EL (cell line): ENCODE measurements at places on chromosomes 11 and 22.
A peak's percentile ranks its signal among the peaks of the same experiment; 100 is the strongest.

DNA sequence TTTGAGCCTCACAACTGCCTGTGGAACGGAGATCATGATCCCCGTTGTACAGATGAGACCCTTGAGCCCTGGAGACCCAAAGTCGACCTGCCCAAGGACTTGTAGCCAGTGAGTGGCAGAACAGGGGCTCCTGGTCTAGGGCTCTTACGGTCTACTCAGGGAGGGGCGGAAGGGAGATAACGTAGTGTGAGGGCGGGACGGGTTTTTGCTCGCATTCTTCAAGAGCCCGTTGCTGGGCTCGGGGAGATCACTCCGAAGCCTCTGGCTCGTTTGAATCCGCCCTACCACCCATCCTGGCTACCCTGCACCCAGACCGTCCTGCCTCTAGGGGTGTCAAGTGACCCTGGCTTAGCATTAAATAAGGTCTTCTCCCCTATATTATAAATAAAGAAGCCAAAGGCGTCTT is 639 bp downstream of the CRY2 start:
- peak; percentile 64 for DNase-seq

GRCh38 chr11:44952082-44952481 is 1.4 kb upstream of the TP53I11 start:
- no peak for DNase-seq

- no peak for DNase-seq
These were observed 14.6 kb downstream of the C11orf21 start for GRCh38 chr11:2287091-2287490.

DNA sequence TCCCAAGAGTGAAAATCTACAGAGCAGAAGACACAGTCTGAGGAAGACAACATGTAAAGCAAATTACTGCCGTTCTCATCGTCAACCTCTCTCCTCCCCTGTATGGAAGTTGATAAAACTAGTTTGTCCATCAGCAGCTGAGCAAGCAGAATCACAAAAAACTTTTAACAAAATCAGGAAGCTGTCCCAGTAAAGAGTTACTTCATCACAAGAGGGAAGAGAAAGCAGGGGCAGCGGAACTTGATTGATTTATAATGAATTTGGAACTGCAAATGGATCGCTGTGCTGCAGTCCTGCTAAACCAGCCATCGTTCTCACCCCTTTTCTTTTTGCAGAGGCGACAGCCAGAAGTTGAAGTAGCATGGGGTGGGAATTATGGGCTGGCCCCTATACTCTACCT is 13.7 kb upstream of the UCP3 start:
- DNase-seq = no peak

GRCh38 chr22:44839061-44839460 is 86.7 kb downstream of the ARHGAP8 start:
- no peak for DNase-seq

- peak; percentile 46 for DNase-seq
These were observed 459.9 kb upstream of the CCDC179 start for GRCh38 chr11:23320131-23320530.

DNA sequence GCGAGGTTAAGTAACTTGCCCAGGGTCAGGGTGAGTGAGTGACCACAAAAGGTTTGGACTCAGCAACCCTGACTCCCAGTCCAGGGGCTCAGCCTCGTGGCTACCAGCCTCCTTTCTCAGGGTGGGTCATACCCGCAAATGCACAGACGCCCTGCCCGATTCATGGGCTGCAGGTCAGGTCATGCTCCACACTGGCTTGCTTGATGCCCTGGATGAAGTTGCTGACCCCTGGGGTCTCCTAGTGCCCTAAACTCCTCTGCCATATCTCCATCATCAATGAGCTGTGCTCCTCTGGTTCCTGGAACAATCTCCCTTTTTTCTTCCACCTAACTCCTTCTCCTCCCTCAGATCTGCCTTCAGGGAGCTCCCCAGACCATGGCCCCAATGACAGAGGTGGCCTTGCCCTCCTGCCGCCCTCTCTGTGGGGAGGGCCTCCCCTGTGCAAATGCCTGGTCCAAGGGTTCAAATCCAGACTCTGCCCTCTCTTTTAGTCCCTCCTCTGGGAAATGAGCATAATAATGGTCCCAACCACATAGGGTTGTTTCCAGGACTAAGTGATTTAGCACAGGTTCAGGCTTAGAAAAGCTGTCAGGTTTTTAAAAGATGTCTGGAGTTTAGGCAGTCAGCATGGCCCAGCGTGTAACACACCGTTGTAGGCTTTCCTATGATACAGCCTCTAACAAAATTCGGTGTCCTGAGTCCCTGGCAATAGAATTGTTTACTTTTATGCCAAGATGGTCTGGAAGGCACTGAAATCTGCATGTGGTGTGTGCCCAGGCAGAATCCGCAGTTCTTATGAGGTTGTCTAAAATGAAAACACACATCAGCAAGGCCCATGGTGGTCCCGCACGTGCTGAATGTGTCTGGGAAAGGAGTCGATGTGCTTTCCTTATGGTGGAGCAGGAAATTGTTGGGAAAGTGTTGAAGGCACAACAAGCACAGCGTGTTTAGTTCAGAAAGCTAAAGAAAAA is 63.6 kb downstream of the CD82 start:
- no peak for DNase-seq

DNA sequence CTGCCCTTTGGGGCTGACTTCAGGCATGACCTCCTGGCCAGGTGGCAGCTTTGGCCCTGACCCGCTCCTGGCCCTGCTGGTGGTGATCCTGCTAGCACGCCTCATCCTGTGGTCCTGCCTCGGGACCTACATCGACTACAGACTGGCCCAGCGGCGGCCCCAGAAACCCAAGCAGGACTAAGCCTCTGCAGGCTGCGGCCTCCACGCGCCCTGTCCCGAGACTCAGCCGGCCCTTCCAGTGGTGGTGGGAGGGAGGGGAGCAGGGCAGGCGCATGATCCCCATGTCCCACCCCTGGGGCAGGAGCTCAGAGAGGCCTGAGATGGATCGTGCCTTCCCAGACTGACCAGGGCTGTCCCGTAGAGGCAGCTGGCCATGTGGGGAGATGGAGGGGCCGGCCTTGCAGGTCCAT is 2.1 kb downstream of the SMIM38 start:
- DNase-seq = no peak

DNA sequence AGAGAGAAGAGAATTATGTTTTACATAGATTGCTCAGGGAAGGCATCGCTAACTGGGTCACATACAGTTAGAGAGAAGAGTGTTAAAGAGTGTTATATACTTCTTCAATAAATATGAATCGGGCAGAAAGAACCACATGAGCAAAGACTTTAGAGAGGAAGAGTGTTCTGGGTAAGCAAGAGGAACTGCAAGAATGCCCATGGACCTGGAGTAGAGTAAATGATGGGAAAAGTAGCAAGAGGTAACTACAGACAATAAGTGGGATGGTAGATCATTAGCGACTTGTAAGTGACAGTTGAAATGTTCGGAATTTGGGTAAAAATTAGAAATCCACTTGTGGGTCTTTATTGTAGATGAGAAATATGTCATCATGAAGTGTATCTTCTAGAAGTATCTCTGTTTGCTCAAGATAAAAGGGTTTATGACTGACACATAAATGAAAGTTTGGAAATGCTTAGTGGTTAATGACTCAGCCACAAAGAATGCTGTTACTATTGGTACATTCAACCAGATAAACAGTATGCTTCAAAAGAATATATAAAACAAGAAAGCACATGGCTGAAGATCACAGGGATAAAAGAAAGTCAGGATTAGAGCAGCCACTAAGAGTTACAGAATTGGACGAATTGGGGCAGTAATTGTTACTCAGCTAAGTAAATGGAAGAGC is 229.3 kb downstream of the CASP12 start:
- peak; percentile 80 for DNase-seq

- no peak for DNase-seq
These were observed 370.6 kb upstream of the CADM1 start for GRCh38 chr11:115874843-115875242.

DNA sequence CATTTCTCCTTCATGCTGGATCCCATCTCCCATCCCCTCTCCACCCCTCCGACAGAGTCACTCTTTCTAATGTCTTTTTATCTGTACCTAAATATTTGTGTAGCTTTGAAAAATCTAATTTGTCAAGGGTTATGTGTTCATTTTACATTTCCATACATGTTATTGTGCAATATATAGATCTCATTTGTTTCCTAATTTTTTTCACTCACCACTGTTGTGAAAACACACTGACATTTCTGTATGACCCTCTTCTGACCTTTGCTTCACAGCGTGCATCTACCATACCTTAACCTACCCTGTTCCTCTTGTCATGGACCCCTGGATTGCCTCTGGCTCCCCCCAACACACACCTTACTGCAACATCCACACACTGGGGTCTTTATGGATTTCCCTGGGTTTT is 942.9 kb downstream of the TBC1D22A start:
- no peak for DNase-seq

- DNase-seq = no peak
These were observed 4.9 kb downstream of the NOL12 start for GRCh38 chr22:37690901-37691504.

- DNase-seq = no peak
These were observed 129.0 kb downstream of the PKNOX2 start for GRCh38 chr11:125293596-125293995.

DNA sequence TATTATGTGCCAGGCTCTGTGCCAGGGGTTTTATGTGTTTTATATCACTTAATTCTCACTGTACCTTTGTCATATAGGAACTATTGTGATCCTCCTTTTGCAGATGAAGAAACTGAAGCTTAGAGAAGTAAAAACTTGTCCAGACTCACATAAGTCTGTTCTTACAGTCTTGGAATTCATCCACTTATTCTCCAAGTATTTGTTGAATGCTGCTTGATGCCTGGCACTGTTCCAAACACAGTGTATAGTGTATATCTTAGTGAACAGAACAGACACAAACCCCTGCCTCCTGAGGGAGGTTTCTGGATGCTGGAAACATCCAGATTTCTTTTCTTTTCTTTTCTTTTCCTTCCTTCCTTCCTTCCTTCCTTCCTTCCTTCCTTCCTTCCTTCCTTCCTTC is 29.0 kb upstream of the FGF3 start:
- peak; percentile 29 for DNase-seq

GRCh38 chr22:37608477-37609239 is at the start of gene GGA1:
GGA1 (plus strand) TSS chr22:37608834; CDS start chr22:37608861, 27 bp downstream.
- peak; percentile 97 for DNase-seq

DNA sequence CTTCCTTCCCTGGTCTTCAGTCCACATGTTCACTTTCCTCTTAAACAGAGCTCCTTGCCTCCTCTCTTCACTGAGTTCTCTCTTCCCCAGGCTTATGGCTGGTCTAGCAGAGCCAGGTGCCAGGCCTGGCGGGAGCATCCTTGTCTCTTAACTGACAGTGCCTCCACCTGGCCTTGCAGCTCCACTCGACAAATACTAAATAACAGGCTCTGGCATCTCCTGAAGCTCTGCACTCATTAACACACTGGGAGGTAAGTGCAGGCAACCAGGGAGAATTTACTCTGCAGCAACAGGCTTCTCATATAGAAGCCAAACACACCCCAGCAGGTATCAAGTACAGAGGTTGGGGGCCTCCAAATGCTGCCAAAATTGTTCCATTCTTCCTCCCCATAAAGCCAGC is 438.1 kb downstream of the SOX6 start:
- DNase-seq = no peak

- peak; percentile 80 for DNase-seq
These were observed 7.4 kb downstream of the ATL3 start for GRCh38 chr11:63663809-63664208.

GRCh38 chr11:128235426-128235825 is 351.9 kb downstream of the ETS1 start:
- DNase-seq = no peak

- no peak for DNase-seq
These were observed 184.2 kb downstream of the FAM76B start for GRCh38 chr11:95605271-95605940.

DNA sequence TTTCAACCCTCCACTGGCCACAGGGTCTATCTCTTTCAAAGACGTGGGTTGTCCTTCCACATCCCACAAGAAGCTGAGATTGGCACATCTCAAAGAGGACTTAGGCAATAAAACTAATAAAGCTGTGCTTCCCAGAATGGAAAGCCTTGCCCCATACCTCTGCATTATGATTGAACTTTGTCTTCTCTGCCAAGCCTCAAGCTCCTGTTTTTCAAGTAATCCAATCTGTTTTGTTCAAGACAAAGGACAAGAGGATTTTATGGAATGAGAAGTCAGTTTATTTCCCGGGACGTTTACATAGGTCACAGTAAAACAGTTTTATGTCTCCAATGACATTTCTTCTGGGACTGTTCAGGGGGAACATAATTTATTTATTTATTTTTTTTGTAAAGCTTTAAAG is 108.4 kb downstream of the GALNT18 start:
- no peak for DNase-seq

DNA sequence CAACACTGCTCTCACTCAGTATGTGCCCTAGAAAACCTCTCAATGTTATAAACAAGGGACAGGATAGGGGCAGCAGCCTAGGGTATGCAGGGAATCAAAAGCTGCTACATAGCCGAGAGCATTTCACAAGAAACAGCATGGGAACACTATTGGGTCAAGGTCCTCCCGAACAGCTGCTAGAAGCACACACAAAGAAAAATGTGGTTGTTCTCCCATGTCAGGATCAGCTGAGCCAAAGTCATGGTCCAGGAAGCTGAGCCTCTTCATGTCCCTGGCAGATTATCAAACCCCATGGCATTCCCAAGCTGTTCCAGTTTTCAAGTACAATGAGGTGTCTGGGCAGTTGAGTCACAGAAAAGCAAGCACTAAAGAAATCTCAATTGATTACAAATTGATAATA is 21.0 kb upstream of the GDPD4 start:
- peak; percentile 75 for DNase-seq

GRCh38 chr11:5324197-5324596 is at the start of gene OR51B2:
OR51B2 (minus strand) TSS chr11:5324297; CDS start chr11:5324297, 0 bp downstream.
- DNase-seq = no peak

DNA sequence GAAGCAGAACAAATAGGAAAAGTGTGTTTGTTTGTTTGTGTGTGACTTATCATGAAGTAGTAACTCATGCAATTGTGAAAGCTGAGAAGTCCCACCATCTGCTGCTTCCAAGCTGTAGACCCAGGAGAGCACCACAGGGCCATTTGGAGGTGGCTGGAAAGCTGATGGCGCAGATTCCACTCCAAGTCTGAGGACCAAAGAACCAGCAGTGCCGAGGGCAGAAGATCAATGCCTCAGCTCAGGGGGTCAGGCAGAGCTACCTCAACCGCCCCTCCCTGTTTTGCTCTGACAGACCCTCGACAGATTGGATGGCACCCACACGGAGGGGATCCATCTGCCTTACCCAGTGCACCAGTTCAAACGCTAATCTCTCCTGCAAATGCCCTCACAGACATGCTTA is 896.2 kb downstream of the BRD1 start:
- DNase-seq = no peak

- no peak for DNase-seq
These were observed 2069.3 kb upstream of the RAG2 start for GRCh38 chr11:38667359-38667758.
